ENCODE measurements at places on chromosomes 1 and 21. TPM values are rescaled to one million over a fixed set of nuclear protein-coding genes. Genes with fewer than 3 reads are reported as not detected.

MARK1 gene
- total RNA-seq: 0.14 TPM

GRCh38 chr1:26970810-26971209, 10.5 kb upstream of the KDF1 start:
- no peak for DNase-seq

GRCh38 chr1:40825996-40826395, 36.2 kb downstream of the CITED4 start:
- DNase-seq: no peak

DNA sequence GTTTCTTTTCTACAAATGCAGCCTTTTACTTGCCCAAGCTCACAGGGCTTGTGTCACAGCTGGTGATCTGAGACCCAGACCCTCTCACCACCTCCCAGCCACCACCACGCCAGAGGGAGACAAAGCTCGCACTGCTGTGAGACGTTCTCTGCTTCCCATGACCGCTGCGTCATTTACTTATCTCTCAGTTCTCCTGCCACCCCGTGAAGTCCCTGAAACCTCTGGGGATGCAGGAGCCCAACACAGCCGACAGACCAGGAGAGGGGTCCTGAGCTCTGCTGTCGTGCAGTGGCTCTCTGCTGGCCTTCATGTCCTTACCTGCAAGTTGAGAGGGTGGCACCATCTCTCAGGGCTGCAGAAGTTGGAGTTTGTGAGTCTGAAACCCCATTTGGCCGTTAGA, 77.7 kb downstream of the SLC16A1 start:
- DNase-seq: no peak

PRAMEF14 gene
- total RNA-seq: not detected

GRCh38 chr21:46122237-46122671, 24.3 kb downstream of the COL6A2 start:
- no peak for DNase-seq

- DNase-seq: no peak
Measured at GRCh38 chr1:215132156-215132555, 49.6 kb downstream of the KCNK2 start.

GRCh38 chr1:73564294-73564693, 633.7 kb downstream of the LRRIQ3 start:
- DNase-seq: no peak

DNA sequence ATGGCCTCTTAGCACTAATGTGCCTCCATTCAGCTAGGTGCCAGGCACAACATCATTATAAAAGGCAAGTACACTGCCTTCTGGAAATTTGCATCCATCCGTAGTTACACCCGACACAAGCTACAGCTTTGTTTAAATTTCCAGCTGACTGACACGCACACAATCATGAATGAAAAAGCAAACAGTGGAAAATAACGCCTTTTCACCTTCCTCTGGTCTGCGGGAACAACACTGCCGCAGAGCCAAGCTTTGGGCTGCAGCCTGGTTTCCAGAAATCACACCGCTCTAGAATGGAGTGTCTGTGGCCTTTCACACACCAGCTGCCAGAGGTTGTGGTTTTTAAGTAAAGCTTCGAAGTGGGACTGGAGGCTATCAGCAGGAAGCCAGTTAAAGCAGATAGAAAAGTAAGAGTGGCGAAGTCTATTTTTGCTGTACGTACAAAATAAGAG, 142.8 kb upstream of the COA6 start:
- DNase-seq: no peak

- DNase-seq: no peak
Measured at GRCh38 chr1:3492545-3493246, 38.2 kb downstream of the ARHGEF16 start.
